ENCODE measurements at places on chromosomes 2 and 18.
A peak's percentile ranks its signal among the peaks of the same experiment; 100 is the strongest.

DNA sequence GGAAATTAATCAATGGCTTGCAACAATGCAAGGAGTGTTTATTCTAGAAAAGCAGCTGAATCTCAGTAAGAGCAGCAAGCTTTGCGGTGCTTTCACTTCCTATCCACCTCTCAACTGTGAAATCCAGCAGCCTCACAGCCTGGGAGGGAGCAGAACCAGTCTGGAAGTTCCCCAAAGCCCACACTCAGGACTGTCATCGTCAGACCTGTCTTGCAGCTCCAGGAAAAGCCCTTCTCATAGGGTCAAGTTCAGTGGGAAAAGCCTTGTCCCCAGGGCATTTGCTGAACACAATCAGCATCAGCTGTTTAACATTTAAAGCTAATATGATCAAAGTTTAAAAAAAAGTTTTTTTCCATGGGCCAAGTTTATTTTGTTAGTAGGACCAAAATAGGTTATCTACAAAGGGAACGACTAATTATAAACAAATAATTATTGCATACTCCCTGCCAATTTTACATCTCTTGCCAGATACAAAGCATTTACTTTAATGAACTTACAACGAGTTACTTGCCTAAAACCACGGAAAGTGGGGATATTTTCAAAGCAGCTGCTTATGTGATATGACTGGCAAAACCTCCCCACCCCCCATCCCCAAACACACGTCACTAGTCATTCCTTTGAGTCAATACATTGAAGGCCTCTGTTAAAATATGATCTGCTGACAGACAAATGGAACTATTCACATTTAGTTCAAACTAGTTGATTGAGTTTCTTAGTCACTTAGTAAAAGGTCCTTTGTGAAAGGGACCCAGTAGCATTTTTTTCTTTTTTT, 36.8 kb downstream of the PARD6G start:
- no peak for DNase-seq

DNA sequence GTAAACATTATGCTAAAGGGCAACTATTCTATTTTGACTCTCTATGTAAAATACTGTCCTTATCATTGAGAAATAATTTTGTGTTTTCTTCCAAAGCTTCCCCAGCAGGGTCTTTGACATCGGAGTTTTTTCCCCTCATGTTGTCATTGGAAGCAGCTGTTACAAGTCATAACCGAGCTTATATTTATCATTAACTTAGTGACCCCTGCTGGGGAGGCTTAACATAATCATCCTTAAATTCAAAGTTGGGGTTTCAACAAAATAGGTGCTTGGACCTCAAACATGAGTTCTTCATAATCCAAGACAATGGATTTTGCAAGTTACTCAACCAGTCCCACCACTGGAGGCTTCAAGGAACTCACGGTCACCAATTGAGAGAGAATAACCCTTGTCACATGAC, 330.9 kb downstream of the DCC start:
- peak; percentile 4 for DNase-seq

DNA sequence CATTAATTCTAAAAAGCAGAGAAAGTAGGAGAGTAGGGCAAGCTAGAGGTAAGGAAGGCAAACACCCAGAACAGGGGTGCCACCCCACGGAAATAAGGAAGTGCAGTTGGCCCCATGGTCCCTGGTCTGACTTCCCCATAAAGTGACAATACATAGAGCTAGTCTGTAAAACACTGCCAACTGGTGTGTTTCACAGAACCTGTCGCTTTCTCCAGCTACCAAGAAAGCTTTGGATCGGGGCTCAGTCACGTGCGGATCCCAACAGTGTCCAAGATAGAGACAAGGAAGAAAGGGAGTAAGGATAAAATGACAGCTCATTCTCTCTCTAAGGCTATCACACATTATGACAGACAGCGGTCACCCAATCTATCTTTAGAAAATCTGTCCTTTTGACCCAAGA, 36.4 kb downstream of the TBC1D8 start:
- no peak for DNase-seq

DNA sequence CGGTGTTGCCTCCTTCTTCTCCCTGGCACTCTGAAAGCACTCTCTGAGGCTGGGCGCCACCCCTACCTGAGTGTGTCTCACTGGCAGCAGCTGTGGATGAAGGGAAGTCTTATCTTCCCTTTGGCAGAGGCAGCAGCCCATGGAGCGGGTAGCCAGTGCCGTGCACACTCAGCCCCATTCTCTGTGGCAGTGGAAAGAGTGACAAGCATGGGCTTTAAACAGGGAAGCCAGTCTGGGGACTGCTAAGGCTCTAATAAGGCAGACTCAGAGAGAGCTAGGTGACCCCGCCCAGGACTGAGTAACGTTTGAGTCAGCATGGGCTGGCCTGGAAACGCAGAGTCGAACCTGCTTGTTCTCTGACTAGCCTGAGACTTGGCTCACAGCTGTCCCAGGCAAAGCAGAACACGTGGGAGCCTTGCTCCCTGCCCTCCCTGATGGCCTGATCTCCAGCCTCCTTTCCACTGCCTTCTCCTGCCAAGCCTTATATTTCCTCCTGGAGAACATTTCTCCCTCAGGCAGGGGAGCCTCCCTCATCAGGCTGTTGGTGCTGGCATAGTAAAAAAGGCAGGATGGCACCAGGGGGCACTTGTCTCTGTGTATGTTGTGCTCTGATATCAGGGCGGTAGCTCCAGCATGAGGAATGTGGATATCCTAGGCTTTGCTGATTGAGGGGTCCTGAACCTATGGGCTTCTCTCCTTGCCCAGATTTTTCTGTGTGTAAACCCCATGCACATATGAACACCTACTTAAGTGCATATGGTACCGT, 93.9 kb upstream of the LGALSL start:
- peak; percentile 86 for DNase-seq

GRCh38 chr2:206379886-206380285, 63.4 kb upstream of the ADAM23 start:
- DNase-seq: no peak

GRCh38 chr2:54606393-54606958, 117.0 kb upstream of the EML6 start:
- DNase-seq: no peak
